WTC11 (cell line): ENCODE measurements at places on chromosomes 2 and 18. TPM values are rescaled to one million over a fixed set of nuclear protein-coding genes. Genes with fewer than 3 reads are reported as not detected.

The TYMS gene
- 83.2 to 86.4 TPM (median 86.3 TPM) in 3 replicates for total RNA-seq

The ATIC gene
- 285 to 309 TPM (median 290 TPM) in 3 replicates for total RNA-seq

The PDIA6 gene
- 331 to 344 TPM (median 340 TPM) in 3 replicates for total RNA-seq

- DNase-seq: no peak
These were observed 9.5 kb downstream of the COPS7B start for GRCh38 chr2:231795525-231796327.

DNA sequence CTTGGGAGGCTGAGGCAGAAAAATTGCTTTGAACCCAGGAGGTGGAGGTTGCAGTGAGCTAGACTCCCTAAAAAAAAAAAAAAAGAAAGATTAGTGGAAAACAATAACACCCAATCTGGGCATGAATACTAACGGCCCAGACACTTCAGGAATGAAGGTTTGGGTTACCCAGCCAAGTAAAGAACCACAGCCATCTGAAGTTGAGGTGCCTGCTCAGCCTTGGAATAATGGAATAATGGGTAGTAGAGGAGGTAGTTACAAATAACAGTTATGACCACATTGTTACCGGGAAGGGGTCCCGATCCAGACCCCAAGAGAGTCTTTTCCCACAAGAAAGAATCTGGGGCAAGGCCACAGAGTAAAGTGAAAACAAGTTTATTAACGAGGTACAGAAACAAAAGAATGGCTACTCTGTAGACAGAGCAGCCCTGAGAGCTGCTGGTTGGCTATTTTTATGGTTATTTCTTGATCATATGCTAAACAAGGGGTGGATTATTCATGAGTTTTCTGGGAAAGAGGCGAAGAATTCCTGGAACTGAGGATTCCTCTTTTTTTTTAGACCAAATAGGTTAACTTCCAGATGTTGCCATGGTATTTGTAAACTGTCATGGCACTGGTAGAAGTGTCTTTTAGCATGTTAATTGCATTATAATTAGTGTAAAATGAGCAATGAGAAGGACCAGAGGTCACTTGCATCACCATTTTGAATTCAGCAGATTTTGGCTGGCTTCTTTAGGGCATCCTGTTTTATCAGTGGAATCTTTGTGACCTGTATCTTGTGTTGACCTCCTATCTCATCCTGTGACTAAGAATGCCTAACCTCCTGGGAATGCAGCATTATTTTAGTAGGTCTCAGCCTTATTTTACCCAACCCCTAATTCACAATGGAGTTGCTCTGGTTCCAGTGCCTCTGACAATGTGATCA is 96.2 kb upstream of the HAAO start:
- DNase-seq: no peak

- DNase-seq: no peak
These were observed 98.6 kb downstream of the GALNT1 start for GRCh38 chr18:35680139-35680551.

DNA sequence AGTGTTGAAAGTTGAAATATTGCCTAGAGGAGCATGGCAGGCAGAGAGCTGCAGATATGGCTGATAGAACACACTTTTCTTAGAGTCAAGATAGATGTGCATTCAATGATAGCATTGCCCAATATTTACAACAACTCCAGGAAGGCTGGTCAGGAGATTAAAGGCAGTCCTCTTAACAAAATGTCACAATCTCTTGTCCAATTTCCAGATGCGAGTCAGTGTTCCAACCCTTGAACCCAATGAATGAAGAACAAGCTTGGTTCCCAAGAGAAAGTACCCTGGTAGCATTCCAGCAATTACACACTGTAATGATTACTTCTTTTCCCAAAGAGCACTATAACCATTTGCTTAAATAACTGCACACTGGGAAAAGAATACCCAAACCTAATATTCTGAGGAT is 839.4 kb upstream of the VRK2 start:
- no peak for DNase-seq

- DNase-seq: no peak
These were observed 39.2 kb downstream of the WDR33 start for GRCh38 chr2:127771756-127772155.

GRCh38 chr18:56444201-56444600 is 194.2 kb downstream of the TXNL1 start:
- no peak for DNase-seq

- no peak for DNase-seq
These were observed 27.5 kb downstream of the TFCP2L1 start for GRCh38 chr2:121257480-121257840.

GRCh38 chr2:12759248-12759647 is 42.5 kb downstream of the TRIB2 start:
- no peak for DNase-seq

DNA sequence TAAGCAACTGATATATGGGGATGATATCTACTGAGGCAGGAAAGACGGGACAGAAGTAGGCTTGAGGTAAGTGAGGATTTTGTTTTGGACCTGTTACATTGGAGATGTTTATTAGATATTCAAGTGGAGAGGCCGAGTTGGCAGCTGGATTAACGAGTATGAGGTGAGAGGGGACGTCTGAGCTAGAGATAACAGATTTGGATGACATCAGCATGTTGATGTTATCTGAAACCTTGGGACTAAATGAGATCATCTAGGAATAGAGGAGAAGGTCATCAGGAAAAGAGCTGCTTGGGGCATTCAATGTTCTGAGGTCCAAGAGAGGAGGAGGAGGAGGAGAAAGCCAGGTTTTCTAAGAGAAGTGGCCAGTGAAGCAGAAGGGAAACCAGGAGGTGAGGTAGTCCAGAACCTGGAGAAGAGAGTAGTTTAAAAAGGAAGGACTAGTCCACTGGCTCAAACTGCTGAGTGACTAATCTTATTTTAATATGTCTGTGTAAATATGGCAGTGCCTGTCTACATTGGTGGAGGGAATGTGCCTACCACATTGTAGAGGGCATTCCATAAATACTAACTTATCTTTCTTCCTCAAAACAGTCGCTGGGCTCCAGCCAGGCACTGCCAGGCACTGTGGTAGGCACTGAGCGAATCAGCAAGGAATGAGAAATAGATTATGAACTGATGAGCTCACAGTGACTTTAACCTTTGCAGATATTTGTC is 488.3 kb downstream of the DLGAP1 start:
- no peak for DNase-seq

DNA sequence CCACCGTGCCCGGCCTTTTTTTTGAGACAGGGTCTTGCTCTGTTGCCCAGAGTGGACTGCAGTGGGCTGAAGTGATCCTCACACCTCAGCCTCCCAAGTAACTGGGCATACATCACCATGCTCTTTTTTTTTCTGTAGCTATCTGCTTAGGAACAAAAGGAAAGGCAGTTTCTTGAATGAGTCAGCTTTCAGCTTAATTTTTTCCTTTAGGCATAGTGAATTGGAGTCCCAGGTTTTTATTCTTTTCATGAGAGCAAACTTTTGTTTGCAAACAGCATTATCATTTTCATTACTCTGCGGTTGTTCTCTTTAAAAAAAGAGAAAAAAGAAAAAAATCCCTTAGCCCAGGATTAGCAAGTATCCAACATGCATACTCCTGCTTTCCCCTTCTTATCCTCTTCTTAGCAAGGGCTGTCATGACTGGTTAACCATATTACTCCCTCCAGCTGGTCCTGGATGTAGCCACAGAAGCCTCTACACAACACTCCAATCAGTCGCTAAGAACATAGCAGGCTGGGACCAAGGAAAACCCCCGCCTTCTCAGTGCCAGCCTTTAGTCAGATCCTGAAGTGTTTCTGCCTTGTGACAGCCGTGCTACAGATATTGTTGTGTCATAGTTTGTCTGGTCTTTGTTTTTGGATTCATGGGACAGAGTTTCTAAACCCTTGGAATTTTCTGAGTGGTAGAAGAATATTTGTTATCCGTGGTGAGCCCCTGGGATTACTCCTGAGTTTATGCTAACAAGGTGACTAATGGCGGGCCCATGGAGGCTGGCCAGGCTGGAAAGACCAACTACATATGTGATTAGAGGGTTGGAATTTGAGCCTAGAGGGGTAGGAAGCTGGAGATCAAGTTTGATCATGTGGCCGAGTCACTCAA is 23.3 kb upstream of the ST3GAL5 start:
- DNase-seq: no peak

DNA sequence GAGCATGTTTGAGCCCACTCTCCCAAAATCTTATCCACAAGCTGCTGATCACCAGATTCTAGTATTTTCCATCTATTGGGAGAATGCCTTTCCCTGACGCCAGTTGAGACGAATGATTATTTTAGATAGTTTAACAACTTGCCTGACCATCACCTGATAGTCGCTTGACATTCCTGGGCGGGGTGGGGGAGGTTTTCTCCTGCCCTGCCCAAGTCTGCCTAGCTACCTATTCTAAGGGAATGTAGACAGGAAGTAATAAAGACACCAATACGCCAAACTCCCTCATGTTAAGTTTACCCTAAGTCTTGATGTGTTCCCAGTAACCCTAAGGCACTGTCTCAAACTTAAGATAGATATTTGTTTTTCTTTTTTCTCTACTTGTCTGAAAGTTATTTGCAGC is 4.6 kb upstream of the ACAA2 start:
- DNase-seq: no peak

DNA sequence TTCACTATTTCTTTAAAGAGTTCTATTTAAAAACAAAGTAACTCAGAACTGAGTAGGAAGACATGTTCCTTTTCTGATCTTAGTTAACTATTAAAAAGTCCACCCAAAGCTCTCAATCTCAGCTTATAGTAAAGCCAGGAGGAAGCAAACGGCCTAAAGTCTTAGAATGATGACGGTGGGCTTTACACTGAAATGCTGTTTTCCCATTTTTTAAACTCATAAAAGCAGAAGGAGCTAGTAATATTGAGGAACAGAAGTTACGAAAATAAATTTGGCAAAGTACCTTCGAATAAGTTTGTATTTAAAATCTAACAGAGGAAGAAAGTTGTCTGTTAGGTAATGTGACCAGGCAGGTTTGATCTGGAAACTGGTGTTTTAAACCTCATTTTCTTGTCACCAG is 111.1 kb downstream of the ZNF532 start:
- DNase-seq: no peak
